Activated T-helper 17 cell treated with anti-CD3 and anti-CD28 coated beads, Interleukin-2, amount 50 U/mL, for 72 hours (primary cell): ENCODE measurements at places on chromosomes 2 and 18. TPM values are rescaled to one million over a fixed set of nuclear protein-coding genes. Genes with fewer than 3 reads are reported as not detected.

The NYAP2 gene
- 0.19 TPM for total RNA-seq

- ATAC-seq = no peak
Measured at GRCh38 chr18:79738581-79739439, 58.9 kb upstream of the KCNG2 start.

The IL1R1 gene
- total RNA-seq = 41.7 TPM

DNA sequence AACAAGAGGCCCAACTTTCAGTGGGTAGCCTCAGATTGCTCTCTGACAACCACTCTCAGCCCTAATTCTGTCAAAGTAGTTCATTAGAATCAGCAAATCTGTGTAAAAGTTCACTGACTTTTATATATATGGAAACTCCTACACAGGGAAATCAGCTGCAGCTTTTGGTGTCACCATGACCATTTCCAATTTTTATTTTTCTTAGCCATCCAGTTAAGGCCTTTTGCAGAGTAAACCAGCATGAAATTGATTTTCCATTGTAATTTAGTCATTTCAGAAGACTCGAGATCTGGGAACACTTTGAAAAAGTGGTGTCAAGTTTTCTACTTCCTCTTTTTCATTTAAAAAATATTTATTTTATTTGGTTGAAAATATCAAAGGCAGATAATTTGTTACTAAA, 263.2 kb downstream of the TMEM182 start:
- ATAC-seq = no peak

- no peak for ATAC-seq
Measured at GRCh38 chr2:171208657-171209056, 48.0 kb upstream of the TLK1 start.

DNA sequence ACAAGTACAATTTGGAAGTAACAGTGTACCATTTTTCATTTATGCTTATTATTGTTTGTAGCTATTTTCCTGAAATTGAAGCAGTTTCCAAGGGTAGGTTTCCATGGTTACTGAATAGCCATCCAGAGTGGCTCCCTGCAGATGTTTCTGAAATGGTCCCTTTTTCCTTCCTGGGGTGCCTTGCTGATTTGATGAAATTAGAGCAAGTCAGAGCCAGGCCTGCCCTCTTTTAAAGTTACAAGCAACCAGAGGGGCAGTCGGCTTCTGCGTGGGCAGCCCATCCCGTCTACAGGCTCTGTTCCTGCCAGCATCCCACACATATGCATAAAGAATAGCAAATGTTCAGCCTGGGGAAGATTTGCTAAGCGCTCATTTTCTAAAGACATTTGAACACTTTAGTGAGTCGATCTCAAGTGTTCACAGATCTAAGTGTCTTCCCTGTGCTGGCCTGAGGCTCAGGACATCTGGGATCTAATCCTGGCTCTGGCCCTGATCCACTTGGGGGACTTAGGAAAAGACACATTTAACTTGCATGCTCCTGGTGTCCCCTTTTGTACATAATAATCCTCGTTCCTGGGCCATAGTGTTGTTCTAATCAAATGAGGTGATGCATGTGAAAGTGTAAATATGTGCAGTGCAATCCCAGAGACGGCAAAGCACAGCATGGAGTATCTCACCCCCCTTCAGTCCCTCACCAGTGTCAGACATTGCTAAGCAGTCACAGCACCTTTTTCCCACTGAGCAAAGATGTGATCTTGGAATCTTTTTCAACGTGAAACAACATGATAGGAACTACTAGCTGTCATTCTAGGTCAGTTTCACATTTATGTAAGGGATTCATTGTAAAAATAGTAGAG, 92.2 kb downstream of the STPG4 start:
- ATAC-seq = no peak

DNA sequence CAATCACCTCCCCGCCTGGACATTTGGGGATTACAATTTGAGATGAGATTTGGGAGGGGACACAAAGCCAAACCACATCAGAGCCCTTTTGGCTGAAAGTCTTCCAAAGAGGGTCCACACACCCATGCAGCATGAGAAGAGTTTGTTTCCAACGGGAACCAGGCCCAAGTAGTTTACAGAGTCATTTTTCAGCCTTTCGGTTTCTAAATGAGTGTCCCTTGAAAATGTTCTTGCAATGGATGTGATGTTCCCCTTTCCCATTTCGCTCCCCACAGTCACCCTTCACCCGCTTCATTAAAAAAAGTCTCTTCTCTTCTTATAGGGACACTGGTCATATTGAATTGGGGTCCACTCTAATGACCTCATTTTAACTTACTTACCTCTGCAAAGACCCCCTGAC, 157.4 kb downstream of the ARL4C start:
- peak; percentile 24 for ATAC-seq
